ENCODE measurements at places on chromosomes 12 and 14.
A peak's percentile ranks its signal among the peaks of the same experiment; 100 is the strongest.

GRCh38 chr14:75422169-75422568, 5.7 kb upstream of the JDP2 start:
- no peak for DNase-seq

DNA sequence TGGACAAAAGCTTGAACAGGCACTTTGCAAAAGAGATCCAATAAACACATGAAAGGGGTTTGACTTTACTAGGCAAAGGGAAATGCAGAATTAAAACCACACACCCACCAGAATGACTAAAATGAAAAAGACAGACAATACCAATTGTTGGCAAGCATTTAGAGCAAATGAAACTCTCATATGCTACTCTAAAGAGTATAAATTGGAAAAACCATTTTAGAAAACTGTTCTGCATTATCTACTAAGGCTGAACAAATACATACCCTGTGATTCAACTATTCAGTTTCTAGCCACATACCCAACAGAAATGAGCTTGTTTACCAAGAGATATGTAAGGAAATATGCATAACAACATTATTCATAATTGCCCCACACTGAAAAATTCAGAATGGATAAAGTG, 8.5 kb upstream of the IL22 start:
- DNase-seq, result no peak

GRCh38 chr12:110345176-110345661, 58.3 kb downstream of the ANAPC7 start:
- no peak for DNase-seq

DNA sequence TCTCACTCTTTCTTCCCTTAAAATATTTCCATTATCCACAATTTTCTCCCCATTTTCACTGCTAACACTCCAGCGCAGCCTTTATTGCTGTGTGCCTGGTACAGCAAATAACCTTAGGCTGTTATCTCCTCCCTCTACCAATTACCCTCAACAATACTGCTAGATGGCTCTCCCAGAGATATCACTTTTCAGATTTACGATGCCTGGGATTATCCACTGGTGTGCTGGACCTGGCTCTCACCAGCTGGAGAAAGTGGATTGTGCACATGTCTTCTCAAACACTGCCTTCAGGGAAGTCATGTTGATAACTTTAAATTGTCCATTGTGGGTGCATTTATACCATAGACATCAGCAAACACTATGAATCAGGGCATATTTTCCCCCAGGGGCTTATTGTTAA, 101.9 kb upstream of the ADAMTS20 start:
- DNase-seq, result no peak

GRCh38 chr12:130266751-130267150, 70.9 kb upstream of the PIWIL1 start:
- no peak for DNase-seq

- DNase-seq, result peak; percentile 51
These were observed 42.8 kb upstream of the CORO1C start for GRCh38 chr12:108773798-108774788.

DNA sequence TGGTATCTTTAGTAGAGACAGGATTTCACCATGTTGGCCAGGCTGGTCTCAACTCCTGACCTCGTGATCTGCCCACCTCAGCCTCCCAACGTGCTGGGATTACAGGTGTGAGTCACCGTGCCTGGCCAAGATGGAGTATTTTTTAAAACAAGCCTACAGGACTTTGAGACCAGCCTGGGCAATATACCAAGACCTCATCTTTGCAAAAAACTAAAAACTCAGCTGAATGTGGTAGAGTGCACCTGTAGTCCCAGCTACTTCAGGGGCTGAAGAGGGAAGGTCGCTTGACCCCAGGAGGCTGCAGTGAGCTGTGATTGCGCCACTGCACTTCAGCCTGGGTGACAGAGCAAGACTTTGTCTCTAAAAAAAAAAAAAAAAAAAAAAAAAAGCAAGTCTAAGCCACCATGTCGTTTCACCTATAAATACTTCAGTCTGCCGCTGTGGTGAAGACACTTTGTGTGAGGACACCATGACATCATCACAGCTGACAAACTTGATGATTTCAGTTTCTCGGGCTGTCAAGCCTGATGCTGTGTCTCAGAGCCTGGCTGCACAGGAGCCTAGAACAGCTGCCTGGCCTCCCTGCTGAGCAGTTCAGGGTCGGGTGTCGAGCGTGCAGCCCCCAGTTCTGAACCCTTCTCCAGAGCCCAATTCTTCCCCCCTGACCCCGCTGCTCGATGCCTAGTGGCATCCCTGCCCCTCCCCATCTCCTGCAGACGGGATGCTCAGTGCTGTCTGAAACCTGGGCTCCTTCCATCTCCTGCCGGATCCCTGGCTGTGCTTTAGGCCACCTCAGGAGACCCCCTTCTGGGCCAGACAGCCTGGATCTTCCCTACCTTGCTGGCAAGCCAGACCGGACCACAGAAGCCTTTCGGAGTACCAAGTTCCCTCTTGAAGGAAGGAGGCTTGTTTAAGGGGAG, 119.2 kb upstream of the EVL start:
- no peak for DNase-seq

GRCh38 chr14:101075025-101075800, 171.7 kb upstream of the RTL1 start:
- DNase-seq, result no peak

DNA sequence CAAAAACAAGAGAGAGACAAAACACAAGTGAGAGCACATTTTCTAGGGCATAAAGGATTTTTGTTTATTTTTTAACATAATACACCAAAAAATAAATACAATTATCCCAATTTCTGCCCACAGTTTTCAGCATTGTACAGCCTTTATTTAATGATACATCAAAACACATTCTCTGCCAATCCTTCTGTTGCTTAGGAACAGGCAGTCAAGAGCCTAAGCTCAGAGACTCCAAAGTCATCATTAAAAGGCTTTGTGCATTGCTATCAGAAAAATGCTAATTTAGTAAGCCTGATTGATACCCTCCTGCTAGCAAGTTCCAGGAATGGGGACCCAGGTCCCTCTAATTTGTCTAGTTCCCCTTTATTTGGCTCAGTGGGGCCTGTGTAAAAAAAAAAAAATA, 536.5 kb downstream of the RPS29 start:
- peak; percentile 9 for DNase-seq

GRCh38 chr14:85531141-85531586, 1.2 kb downstream of the FLRT2 start:
- DNase-seq, result no peak

DNA sequence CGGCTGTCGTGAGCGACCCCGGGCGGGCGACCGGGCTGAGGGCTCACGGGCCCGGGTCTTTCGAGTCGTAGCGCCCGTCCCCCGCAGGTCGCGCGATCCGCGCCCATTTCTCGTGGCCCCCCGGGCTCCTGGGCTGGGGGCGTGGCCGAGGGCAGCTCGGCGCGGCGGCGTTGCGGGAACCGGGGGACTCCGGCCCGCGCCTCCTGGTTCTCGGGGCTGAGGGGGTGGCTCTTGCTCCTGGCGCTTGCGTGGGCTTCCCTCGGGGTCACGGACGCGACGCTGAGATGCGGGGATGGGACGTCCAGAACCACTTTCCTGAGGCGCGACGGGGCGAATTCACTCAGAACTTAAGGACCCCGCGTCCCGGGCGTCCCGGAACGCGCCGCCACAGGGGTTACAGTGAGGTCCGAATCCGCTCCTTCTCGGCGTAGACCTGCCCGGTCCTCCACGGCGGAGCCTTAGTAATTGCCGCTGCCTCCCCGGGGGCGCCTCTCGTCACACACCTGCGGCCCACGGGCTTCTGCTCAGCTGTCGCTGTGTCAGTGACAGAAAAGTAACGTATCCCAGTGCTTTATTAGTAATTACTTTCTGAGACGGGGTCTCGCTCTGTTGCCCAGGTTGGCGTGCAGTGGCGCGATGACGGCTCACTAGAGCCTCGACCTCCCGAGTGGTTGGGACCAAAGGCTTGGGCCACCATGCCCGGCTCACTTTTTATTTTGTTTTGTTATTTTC, 606 bp downstream of the EP400 start:
- DNase-seq, result no peak

DNA sequence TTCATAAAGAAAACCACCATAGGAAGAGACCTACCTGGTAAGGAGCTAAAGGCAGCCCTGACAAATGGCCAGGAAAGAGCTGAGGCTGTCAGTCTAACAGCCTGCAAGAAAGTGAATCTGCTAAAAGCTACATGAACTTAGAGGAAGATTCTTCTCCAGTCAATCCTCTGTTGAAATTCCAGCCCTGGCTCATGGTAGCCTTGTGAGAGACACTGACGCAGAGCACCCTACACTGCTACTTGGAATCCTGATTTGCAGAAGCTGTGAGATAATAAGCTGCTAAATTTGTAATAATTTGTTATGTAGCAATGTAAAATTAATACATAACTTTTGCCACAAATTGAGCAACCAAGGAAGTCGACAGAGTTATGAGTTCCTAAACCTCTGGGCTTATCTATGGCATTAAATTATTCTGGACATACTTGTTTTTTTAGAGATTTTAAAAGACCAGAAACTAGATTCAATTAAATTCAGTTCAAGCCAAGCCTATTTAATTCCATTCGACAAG, 257.0 kb downstream of the ETNK1 start:
- DNase-seq, result no peak

DNA sequence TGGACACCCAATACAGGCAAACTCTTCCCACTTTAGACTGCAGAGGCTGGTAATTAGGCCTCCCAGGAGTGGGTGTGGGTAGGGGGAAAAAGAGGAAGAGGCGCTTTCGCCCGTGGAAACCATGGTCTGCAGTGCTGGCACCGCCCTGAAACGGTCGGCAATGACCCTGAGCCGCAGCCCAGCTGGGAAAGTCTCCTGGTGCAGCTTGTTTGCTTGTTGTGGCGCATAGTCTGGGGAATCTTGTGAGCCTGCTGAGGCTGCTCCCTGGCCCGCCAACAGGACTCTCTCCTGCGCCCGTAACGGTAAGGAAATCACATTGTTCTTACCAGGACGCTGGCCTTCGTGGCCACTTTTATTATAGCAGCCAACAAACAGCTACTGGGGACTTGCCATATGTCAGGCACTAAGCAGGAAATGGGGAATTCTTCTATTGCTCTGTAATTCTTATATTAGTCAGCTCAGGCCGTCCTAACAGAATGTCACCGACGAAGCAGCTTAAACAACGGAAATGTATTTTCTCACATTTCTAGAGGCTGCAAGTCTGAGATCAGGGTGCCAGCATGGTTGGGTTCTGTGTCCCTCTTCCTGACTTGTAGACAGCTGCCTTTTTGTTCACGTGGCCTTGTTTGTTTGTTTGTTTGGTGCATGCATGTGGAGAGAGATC, 52.5 kb upstream of the RIN3 start:
- DNase-seq, result no peak

- DNase-seq, result no peak
These were observed 163.9 kb upstream of the TMTC2 start for GRCh38 chr12:82522762-82523161.

- peak; percentile 68 for DNase-seq
These were observed 121.8 kb downstream of the SLC38A6 start for GRCh38 chr14:61102549-61103466.
